ENCODE measurements at places on chromosomes 11 and 22.

DNA sequence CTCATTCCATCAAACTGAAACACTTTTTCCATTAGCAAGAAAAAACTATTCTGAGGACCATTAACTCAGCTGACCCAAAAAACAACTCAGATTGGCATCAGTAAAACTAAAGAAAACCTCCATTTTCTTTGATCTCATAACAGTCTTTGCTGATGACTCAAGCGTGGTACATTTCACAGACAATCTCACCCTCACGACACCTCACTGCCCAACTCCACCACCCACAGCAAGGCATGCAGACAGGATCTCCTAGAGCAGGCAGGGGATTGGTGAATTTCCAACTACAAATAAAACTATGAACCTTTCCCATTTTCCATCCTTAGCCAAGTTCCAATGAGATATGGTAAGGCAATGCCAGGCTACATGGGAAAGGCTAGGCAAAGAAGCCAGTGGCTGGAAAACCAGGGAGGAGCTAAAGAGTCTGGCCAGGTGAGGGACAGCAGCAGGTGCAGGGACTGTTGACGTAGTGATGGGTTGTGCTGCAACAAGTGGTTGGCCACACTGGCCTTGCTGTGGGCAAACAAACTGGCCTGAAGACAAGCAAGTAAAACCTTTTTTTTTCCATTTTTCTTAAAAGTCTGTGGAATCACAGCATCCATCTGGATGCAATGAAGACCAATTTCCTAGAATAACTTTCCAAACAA lies 97.2 kb downstream of the SERGEF start:
- no peak for DNase-seq

DNA sequence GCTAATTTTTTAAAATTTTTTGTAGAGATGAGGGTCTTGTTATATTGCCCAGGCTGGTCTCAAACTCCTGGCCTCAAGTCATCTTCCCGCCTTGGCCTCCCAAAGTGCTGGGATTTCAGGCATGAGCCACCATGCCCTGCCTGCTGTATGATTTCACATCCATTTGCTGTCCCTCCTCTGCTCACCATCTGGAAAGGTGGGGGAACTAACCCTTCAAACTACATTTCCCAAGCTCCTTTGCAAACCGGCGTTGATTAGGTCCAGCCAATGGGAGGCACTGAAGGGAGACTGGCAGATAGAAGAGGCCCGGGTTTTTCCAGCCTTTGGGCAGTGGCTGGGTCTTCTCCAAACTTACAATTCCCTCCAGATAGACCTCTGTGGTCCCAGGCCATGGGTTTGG lies 19.3 kb downstream of the RFPL1 start:
- DNase-seq: no peak

DNA sequence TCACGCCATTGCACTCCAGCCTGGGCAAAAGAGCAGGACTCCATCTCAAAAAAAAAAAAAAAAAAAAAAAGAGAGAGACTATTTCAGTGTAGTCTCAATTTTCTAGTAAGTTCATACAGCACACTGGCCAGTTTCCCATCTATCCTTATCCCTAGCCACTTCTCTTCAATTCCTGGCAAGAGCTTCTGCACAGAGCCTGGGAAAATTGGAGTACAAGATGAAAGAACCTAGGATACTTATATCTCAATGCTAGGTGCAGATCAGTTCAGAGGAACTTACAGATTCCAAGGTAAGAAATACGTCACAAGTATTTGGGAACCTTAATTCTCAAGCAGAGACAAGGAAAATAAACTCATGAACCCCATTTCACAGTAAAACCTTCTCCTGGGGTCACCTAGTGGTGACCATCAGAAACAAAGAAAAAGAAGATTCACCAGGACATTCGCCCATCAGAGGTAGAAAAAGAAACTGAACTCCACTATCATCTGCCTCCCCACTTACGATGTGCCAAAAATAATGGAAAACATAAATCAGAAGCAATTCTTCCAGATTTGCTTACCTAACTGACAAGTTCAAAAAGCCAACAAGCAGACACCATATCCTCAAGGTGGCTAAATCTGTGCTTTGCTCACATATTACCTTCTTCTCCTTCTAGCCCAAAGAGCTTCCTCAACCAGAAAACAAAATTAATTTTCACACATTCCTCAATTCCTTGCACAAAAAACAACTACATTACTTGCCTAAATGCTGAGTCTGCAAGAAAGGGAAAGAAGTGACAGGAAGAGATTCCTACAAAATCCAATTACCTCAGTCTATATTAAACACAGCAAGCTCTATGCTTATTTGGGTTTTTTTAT lies 4.9 kb downstream of the DENND5A start:
- no peak for DNase-seq

GRCh38 chr11:9057888-9058287 lies 33.5 kb downstream of the SCUBE2 start:
- no peak for DNase-seq

- DNase-seq: no peak
Measured at GRCh38 chr11:7573558-7574296, 59.9 kb downstream of the PPFIBP2 start.
